ENCODE measurements at places on chromosomes 7 and 10. TPM values are rescaled to one million over a fixed set of nuclear protein-coding genes. Genes with fewer than 3 reads are reported as not detected.

CHAT gene
- total RNA-seq, result not detected

- no peak for DNase-seq
Observed at GRCh38 chr7:149741629-149742028, 31.8 kb downstream of the ZNF467 start.

GHRHR gene
- total RNA-seq, result not detected

DNA sequence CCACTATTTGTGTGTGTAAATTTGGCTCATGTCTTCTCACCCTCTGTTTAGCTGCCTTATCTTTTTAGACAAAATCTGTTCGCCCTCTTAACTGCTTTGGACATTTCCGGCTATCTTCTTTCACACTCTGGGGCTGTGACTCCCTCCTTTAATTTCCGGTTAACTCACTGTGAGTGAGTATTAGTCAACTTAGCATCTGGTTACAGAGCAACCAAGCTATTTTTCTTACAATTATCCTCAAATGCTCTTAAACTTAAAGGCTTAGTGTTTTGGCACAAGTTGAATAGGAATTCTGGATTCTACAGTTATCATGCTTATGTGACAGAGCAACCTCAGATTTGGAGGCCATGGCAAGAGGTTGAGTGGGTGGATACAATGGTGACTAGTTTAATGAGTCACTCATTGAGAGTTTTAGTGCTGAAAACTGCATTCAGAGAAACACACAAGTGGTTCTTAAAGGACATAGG lies 177.6 kb upstream of the SEMA3A start:
- no peak for DNase-seq

- no peak for DNase-seq
Observed at GRCh38 chr7:22252936-22253536, 103.9 kb downstream of the RAPGEF5 start.

SPRN gene
- total RNA-seq, result not detected

DNA sequence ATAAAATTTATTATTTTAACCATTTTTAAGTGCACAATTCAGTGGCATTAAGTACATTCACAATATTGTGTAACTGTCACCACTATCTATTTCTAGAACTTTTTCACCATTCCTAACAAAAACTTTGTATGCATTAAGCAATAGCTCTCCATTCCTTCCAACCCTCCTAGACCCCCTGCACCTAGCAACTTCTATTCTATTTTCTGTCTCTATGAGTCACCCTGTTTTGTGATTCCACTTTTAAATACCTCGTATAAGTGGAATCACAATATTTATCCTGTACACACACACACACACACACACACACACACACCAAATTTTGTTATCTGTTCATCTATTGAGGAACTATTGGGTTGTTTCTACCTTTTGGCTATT lies 89.2 kb downstream of the ARID5B start:
- DNase-seq, result no peak

DNA sequence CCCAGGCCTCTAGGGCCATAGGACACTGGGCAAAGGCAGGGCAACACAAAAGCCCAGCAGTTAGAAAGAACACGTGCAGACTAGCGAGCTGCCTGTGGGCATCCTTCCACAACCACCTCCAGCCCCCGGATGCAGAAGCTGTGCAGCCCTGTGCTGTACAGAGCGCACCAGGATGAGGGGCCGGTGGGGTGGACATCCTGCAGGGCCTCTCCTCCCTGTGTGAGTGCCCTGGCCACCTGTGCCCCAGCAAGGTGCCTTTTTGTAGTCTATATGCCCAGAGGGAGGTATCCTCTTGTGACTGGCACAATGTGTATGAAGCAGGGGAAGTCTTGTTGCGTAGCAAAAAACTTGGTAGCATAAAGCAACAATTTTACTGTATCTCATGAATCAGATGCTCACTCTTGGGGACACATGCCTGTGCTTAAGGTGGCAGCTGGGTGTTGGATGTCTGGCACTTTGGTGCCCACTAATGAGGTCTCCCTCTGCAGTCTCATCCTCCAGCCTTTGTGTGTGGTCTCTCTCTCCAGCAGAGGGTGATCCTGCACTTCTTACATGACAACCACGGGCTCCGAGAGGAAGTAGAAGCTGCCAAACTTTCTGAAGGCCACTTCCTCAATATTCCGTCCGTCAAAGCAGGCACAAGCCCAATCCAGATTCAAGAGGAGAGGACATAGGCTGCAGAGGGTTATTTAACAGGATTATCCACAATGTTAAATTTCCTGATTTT lies 8.7 kb downstream of the NCAPG2 start:
- DNase-seq, result peak; percentile 33

DNA sequence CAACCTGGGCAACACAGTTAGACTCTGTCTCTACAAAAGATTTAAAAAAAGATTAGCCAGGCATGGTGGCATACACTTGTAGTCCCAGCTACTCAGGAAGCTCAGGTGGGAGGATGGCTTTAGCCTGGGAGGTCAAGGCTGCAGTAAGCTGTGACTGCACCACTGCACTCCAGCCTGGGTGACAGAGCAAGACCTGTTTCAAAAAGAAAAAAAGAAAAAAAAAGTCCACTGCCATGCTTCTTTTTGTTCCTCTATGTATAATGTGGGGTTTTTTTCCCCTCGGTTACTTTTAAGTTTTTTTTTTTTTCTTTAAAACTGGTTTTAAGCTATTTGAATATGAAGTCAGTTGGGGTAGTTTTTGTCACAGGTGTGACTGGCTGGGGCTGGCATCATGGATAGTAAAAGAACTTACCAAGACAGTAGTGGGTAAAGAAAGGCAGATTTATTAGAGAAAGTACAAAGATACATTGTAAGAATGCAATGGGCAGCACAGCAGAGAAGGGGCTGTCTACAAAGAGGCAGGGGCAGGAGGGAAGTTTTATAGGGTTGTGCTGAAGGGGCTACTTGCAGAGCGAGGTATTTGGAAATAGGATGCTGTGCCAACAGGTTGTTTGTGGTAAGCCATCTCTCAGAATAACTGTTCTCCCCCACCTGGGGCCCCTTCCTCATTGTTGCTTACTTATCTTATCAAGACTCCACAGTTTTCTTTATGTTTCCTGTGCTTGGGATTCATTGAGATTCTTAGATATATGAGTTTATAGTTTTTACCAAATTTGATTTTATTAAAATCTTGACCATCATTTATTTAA lies 177.3 kb downstream of the PHTF2 start:
- DNase-seq, result no peak

DNA sequence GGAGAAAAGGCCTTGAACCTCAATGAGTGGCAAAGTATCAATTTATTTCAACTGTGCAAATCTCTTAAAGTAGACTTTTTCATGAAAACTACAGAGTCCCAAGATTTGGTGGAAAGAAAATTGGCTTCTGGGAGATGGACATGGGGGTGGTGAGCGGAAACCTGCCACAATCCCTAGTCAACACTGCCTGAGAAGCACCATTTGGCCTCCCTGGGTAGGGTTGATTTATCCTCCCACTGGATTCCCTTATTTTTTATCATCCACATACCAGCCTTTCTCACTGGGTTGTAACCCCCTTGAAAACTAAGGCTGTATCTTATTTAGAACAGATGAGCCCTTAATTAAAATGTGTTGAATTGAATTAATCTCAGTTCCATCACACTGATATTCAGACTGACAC lies 101.7 kb upstream of the PTN start:
- DNase-seq, result no peak

GRCh38 chr10:103044942-103045489 lies 126.9 kb downstream of the CNNM2 start:
- DNase-seq, result no peak
